ENCODE measurements at places on chromosomes 16 and 17.

DNA sequence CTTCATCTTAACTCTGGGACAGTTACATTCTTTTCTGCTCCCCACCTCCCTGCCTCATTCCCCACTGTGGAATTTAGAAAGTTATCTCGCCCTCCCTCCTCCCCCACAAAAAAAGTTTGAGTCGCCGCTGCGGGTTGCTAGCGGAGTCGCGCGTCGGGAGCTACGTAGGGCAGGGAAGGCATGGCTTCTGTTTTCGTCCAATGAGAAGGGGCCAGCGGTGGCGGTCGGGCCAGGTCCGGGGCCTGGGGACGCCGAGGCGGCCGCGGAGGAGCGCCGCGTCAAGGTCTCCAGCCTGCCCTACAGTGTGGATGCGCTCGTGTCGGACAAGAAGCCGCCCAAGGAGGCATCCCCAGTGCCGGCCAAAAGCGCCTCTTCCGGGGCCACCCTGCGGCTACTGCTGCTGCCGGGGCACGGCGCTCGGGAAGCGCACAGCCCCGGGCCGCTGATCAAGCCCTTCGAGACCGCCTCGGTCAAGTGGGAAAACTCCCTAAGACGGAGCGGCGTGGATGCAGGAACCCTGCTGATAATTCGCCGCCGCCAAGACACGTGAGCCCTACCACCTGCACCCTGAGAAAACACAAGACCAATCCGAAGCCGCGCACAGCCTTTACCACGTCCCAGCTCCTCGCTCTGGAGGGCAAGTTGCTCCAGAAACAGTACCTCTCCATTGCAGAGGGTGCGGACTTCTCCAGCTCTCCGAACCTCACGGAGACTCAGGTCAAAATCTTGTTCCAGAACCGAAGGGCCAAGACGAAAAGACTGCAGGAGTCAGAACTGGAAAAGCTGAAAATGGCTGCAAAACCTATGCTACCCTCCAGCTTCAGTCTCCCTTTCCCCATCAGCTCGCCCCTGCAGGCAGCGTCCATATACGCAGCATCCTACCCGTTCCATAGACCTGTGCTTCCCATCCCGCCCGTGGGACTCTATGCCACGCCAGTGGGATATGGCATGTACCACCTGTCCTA lies 8.9 kb downstream of the OR4D1 start:
- DNase-seq: peak; percentile 75

GRCh38 chr17:58565389-58566311 lies 51.2 kb upstream of the MTMR4 start:
- DNase-seq: no peak

GRCh38 chr17:17048106-17048505 lies 5.8 kb downstream of the MPRIP start:
- no peak for DNase-seq

DNA sequence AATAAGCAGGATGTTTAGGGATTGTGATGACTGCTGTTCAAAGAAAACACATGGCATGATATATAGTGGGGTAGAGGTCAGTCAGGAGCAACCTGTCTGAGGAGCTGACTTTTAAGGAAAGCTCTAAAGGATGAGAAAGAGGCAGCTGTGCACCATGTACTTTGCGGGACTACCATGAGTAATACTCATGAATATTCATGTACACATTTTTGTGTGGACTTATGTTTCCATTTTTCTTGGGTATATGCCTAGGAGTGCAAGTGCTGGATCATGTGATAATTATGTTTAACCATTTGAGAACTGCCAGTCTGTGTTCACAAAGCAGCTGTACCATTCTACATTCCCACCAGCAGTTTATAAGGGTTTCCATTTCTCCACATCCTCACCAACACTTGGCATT lies 35.8 kb downstream of the BEAN1 start:
- no peak for DNase-seq

DNA sequence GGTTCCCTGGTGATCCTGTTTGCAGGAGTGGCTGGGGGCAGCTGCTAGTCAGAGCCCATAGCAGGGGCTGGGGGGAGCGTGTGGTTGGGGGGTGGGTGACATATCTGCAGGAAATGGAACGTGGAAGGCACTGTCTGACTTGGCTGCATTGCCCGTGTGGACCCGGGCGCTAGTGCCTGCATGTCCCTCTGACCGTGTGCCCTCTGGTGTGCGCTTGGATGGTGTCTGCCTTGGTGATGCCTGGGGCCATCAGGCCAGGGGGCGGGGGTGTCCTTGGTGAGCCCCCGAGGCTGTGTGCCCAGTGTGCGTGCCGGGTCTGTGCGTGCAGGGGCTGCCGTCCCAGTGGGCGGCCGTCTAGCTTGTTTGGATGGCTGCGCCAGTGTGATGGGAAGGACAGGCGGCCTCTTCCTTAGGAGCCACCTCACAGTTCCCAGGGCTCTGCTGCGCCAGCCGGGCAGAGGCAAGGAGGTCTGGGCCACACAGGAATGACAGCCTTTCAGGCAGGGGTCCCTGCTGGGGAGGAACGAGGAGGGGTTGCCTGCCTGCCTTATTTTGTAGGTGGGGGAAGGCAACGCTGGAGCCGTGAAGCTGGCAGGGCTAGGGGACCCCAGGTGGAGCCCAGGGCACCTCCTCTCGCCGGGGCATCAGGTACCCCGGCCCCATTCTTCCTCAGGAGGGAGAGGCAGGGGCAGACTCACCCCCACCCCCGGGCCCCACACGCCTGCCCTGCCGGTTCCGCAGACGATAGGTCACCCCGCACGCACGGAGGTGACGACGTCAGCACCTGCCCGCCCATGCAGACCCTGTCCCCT lies 693 bp downstream of the NDRG4 start:
- no peak for DNase-seq

- DNase-seq: no peak
Observed at GRCh38 chr17:75138519-75138918, 7.0 kb upstream of the NT5C start.

GRCh38 chr16:7332611-7333010 lies at the start of gene RBFOX1:
Gene RBFOX1 (plus strand): TSS chr16:7332845.
- DNase-seq: no peak

GRCh38 chr17:82213251-82214011 lies 789 bp upstream of the CCDC57 start:
- DNase-seq: peak; percentile 70

DNA sequence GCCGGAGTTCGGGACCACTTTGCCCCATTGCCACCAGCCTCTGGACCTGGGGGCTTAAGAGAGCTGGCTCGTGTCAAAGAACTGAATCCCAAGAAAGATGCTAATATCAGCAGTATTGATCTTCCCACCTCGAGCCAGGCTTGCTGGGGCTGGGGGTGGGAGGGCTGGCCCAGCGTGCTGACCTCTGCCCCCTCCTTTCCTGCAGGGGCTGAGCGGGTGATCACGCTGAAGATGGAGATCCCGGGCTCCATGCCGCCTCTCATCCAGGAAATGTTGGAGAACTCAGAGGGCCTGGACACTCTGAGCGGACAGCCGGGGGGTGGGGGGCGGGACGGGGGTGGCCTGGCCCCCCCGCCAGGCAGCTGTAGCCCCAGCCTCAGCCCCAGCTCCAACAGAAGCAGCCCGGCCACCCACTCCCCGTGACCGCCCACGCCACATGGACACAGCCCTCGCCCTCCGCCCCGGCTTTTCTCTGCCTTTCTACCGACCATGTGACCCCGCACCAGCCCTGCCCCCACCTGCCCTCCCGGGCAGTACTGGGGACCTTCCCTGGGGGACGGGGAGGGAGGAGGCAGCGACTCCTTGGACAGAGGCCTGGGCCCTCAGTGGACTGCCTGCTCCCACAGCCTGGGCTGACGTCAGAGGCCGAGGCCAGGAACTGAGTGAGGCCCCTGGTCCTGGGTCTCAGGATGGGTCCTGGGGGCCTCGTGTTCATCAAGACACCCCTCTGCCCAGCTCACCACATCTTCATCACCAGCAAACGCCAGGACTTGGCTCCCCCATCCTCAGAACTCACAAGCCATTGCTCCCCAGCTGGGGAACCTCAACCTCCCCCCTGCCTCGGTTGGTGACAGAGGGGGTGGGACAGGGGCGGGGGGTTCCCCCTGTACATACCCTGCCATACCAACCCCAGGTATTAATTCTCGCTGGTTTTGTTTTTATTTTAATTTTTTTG lies 8.5 kb downstream of the GJD3 start:
- DNase-seq: no peak

- no peak for DNase-seq
Observed at GRCh38 chr17:2172077-2172851, 117.4 kb downstream of the HIC1 start.

GRCh38 chr16:51450909-51451308 lies 299.8 kb upstream of the SALL1 start:
- no peak for DNase-seq

DNA sequence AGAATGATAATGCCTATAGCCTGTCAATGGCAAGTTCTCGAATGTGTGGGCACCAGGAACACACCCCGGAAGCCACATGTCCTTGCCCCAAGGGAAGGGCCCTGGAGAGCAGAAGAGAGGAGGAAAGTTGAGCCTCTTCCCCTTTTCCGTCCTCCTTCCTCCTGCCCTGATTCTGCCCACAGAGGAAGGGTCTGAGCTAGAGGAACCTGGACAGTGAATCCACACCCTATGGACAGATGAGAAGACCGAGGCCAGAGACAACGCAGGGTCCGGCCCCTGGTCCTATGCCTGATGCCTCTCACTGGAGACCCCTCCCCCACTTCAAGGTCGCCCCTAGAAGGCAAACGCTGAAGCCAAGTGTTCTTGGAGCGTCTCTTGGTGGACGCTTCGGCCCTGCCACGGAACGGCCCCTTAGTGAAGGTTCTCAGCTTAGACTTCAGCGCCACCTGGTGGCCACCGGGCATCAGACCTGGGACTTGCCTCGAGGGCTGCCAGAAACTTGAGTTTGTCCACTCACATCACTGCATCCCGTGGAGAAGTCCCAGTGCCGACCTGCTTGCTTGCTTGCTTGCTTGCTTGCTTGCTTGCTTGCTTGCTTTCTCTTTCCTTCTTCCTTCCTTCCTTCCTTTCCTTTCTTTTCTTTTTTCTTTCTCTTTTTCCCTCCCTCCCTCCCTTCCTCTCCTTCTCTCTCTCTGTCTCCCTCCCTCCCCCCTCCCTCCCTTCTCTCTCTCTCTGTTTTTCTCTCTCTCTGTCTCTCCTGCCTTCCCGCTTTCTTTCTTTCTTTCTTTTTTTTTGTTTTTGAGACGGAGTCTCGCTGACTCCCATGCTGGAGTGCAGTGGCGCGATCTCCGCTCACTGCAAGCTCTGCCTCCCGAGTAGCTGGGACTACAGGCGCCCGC lies 20.6 kb upstream of the SPNS3 start:
- DNase-seq: peak; percentile 97

- no peak for DNase-seq
Observed at GRCh38 chr17:6654841-6655731, 3.5 kb downstream of the C17orf100 start.

GRCh38 chr17:63113167-63113566 lies 147.1 kb downstream of the TANC2 start:
- no peak for DNase-seq

DNA sequence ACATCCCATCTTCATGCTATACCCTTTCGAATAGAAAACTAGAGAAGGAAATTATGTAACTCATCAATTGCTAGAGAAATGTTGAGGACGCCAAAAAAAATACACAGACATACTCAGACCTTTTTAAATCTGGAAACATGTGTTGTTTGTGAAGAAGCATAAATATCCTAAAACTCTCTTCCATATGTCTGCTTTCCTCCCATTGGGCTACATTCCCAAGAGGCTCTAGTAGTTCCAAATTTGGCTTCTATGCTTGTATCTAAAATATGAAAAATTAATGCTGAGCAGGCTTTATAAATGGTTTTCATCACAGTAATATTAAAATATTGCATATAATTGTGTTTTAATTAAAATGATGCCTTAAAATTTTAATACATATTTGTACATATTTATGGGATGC lies 297.9 kb upstream of the PSMD7 start:
- no peak for DNase-seq

- no peak for DNase-seq
Observed at GRCh38 chr16:54266363-54266955, 20.1 kb downstream of the IRX3 start.

GRCh38 chr17:31645351-31645750 lies 213.7 kb downstream of the COPRS start:
- DNase-seq: no peak

DNA sequence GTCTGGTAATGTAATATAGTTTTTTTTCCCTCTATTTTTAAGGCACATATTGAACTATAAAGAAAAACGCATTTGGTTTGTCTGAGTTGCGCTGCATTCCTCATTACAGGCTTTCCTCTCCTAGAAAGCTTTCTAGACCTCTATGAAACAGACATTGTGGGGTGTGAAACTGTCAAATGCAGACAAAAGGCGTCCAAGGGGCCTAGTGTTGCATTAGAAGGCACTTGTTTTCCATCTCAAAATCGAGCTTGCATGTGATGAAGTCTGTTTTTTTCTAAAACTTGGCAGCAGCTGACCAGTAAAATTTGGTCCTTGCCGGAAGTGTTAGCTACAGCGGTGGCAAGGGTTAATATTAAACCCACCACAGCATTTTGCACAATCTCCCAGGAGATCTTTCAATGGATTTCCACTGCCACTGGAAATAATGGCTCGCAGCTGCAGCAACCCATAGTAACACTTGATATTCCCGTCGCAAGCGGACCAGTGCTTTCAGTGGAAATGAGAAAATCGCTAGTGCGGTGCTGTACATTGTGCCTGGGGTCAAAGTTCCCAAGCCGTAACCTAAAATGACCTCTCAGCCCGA lies 602.6 kb downstream of the KCNJ2 start:
- DNase-seq: no peak

DNA sequence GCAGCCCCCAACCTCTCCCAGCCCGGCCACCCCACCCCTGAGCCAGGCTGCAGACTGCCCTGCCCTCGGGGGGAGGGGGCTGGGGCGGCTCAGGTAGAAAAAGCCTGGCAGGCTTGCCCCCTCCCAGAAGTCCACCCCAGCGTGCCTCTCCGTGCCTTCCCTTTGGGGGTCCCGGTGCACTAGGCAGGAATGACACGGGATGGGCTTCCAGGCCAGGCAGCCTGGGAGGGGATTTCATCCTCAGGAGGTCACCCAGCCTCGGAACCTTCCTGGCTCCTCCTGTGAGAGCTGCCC lies 185.0 kb downstream of the NTN1 start:
- no peak for DNase-seq

DNA sequence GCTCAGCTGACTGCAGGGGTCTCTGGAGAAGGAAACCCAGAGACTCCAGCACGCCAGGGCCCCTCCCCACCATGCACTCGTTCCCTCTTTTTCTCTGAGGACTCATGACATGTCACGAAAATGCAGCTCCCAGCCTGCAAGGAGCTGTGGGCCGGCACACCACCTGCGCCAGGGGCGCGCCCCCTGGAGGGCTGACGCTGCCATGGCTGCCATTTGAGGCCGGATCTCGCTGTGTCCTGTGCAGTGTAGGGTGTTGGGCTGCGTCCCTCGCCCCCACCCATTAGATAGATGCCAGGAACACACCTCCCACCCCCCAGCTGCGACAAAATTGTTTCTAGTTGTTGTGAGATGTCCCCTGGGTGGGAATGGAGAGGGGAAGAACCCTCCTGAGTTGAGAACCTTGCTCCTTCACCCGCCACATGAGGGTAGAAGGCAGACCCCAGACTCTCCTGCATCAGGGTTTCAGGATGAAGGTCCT lies 8.2 kb downstream of the SYNGR2 start:
- peak; percentile 83 for DNase-seq

DNA sequence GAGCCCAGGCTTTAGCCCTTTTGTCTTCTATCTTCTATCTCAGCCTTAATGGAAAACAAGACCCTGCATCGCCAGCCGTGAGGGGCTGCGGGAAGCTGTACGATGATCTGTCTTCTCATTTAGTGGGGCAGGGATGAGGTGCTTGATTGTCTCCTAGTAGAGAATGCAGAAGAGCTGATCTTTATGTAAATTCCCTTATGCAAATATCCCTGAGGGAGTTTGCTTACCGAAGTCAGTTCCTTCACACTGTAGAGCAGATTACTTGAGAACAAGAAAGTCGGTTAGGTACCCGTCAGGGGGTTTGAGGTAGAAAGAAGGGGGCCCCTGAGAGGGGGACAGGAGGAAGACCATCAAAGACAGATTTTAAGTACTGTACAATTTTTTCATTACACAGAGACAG lies 66.2 kb downstream of the IRF8 start:
- no peak for DNase-seq

- DNase-seq: no peak
Observed at GRCh38 chr17:45437465-45438283, 5.0 kb upstream of the ARHGAP27 start.

All from activated CD4-positive, alpha-beta T cell treated with anti-CD3 and anti-CD28 coated beads, Interleukin-2, amount 50 U/mL, for 48 hours (primary cell).